Kidney (tissue), 22 donors: ENCODE measurements at places on chromosomes 7 and 10.

DNA sequence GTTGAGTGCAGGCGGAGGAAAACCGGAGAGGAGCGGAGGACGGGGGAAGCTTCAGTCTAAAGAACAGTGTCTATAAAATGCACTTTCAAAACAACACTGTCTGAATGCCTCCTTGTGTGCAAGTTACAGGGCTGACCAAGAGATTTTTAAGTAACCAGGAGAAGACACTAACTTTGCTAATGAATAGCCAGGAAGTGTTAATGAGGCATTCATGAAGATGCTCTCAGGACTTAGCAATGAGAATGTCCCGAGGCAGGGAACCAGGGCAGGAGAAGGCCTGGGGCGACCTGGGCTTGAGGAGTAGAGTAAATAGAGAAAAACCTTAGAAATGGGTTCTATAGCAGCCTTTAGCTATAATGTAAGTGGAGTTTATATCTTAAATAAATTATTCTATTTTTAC, 312.1 kb downstream of the SKIDA1 start:
- DNase-seq, result peak; percentile 35

DNA sequence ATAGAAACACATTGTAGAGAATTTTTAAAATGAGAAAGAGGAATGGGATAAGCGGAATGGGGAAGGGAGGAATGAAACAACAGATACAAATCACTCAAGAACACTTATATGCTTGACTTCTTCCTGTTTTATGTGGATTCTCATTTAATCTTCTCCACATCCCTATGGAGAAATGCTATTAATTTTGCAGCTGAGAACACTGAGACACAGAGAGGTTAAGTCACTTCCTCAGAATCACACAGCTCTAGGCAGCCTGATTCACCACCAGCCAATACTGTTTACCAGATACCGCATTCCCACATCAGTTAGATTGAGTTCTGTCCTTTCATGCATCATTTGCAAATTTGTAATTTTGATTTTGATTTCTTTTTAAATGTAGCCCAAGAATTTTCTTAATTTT, 170.5 kb downstream of the SH2D4B start:
- no peak for DNase-seq

GRCh38 chr7:47313564-47313963, 268.3 kb downstream of the TNS3 start:
- DNase-seq, result no peak

DNA sequence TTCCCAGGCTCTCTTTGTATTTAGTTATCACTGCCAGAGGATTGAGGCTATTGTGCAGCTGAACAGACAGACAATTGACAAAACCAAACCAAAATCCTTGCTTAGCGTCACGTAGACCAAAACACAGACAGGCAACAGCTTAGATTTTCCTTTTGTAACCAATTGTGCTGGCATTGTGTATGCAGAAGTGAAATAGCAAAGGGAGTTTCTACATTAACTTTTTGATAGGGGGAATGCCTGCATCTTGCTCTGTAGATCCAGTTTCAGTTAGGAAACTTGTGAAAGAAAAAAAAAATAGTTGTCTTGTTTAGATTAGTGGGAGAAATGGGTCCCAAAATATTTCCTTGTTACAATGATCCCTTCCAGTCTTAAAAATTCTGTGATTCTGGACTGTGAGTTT, 333.8 kb downstream of the BBS9 start:
- DNase-seq, result no peak

DNA sequence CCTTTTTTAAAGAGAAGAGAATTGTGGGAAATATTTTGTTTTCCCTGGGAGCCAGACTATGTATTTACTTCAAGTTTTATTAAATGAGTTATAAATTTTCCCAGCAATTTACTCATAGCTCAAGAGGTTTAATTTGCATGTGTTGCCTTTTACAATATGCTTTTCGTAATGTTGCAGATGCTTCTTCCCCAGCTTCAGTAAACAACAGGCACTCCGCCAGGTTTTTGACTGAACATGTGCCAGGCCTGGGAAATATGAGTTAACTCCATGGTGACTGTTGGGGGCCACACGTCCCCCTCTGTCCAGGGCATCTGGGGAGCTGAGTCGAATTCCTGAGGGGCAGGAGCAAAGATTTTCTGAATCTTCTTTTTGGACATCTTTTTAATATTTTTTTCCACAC, 545.7 kb downstream of the LRMDA start:
- no peak for DNase-seq

DNA sequence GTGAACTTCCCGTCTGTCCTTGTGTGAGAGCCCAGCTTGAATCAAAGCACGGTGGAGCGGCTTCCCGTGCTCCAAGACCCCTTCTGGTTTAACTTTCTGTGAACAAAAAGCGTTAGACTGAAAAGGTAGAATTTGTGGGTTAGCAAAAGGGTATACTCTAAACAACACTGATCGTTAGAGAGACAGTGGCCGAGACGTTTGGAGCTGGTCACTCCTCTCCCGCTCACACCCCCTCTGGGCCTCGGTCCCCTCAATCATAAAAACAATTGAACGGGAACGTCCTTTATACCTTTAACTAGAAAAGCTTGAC, 502 bp downstream of the PRKRIP1 start:
- no peak for DNase-seq

DNA sequence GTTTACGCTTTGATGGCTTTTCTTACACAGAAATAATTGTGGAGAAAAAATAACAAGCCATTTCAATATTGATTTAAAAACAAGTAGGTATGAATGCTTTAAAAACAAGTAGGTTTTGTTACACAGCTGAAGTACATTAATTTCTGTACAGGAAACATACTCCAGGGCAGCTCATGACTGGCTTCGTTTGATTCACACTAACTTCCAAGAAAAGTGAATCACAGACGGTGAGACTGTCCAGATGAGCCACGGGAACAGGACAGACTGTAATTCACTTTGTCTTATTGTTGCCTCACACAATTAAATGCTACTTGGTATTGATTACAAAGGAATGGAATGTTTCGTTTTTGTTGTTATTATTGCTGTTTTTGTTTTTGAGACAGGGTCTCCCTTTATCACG, 26.6 kb upstream of the SNX10 start:
- no peak for DNase-seq

DNA sequence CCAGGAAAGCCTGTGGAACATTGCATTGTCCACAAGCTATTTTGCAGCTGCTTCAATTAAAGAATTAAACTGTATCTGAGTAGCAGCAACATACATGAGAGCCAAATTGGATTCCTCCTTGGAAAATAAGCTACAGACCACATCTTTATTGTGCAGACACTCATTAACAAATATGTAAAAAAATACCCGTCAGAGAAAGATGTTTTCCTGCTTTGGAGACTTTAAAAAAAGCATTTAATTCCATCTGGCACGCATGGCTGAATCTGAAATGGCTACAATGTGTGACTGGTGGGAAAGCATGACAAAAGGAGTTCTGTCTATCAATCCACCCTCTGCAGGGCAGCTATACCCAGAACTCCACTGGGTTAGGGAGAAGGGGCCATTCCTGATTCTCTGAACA, 73.1 kb upstream of the HPS1 start:
- peak; percentile 6 for DNase-seq

DNA sequence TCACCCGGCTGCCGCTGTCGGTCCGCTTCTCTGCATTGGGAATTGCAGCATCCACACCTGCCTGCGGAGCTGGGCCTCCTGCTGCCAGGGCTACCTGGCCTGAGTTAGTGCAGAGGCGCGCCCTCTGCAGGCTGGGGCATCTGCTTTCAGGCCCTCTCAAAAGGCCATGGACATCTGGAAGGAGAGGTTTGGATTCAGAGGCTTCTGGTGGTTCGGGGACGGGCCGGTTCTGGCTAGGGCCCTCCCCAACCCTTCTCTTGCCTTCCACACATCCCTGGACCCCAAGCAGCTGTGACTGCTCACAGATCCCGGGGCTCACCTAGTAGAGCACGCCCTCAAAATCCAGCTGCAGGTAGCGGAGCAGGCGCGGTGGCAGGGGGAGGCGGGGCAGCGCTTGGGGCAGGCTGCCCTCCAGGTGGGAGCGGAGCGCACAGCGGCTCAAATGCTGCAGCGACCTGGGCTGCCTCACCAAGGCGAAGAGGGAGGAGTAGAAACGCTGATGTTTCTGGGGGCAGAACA, 8.4 kb upstream of the GBX1 start:
- DNase-seq, result no peak

DNA sequence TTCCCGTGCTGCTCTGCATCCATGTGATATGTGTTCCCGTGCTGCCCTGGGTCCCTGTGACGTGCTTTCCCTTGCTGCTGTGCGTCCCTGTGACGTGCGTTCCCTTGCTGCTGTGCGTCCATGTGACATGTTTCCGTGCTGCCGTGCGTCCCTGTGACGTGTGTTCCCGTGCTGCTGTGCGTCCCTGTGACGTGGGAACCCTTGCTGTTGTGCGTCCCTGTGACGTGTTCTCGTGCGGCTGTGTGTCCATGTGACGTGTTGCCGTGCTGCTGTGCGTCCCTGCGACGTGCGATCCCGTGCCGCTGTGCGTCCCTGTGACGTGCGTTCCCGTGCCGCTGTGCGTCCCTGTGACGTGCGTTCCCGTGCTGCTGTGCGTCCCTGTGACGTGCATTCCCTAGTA, 45.8 kb downstream of the WDR37 start:
- DNase-seq, result no peak

DNA sequence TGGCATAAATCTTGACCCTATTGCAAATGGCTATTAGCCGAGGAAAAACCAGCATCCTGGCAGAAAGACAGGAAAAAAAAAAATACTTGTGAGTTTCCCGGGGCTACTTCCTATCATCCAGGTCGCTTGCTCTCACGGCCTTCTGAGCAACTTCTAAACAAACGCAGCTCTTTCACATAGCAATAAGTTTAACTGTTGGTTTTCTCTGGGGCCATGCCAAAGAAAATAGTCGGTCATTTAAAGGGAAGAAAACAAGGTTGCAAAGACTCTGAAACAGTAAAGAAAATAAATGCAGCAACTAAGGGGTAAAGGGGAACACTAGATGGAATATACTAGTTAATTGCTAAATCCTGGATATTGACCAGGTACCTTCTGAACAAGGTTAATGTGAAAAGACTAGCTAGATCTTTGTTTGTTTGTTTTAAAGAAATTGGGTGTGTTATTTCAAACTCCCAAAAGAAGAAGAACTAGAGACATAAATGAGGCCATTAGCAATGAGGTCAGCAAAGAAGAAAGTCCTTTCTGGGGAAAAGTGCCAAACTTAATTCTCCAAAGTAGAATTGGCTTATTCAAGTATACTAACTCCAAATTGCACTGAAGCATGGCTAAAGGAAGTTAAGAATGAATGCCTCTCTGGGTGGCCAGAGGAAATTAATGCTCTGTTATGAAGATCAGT, 54.2 kb downstream of the SLC39A12 start:
- peak; percentile 91 for DNase-seq

GRCh38 chr7:28984631-28985030, 26.5 kb upstream of the TRIL start:
- DNase-seq, result no peak

DNA sequence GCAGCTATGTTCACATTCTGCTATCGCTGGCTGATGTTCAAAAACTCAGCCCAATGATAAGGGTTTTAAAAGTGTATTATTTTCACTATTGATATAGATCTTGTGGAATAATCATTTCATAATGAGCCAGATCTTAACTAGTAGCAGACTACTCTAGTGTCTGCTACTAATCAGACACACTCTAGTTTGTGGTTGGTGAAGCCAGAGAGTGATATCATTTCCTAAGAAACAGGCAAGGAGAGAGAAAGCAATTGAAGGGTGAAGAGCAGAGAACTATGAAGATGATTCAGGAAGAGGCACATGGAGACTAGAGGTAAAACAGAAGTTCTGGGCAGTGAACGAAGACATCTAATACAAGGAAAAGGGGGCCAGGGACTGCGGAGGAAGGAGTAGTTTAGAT, 58.2 kb upstream of the BET1 start:
- no peak for DNase-seq

DNA sequence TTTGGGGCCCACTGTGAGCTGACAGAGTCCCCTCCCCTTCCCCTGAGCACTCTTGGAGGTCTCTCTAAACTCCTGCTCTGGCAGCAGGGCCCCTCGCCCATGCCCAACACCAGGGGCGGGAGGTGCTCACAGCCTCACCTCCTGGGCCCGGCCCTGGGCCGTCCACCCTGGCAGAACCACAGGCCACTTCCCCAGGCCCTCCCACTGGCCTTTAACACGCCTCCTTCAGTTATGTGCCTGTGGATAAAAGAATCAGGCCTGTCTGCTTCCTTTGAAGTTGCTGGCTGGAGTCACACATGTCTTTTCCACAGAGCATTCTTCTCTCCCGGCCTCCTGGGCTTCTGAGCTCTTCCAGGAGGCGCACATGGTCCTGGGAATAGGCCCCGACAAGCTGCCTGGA, 10.2 kb downstream of the MYL10 start:
- peak; percentile 29 for DNase-seq

GRCh38 chr10:60781661-60782060, 3.4 kb downstream of the CDK1 start:
- DNase-seq, result no peak

- no peak for DNase-seq
These were observed 2.6 kb downstream of the TMEM243 start for GRCh38 chr7:87216701-87217508.

- no peak for DNase-seq
These were observed 380 bp downstream of the NAT16 start for GRCh38 chr7:101179713-101180112.

- DNase-seq, result no peak
These were observed 551.8 kb downstream of the PHTF2 start for GRCh38 chr7:78350391-78350790.

DNA sequence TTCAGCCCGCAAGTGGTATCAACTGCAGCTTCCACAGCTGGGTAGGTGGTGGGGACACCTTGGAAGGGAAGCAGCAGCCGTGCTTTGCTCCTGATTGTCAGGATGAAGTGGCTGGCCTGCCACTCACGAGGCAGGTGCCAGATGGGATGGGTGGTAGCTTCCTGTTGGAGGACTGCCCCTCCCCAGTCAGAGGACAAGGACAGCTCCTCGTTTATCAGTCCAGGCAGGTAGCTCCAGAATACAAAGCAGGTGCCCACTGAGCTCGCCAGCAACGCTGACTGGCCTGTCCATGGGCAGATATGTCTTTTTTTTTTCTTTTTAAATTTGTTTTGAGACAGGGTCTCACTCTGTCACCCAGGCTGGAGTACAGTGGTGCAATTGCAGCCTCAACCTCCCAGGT, 431.3 kb downstream of the GALNT17 start:
- DNase-seq, result no peak

DNA sequence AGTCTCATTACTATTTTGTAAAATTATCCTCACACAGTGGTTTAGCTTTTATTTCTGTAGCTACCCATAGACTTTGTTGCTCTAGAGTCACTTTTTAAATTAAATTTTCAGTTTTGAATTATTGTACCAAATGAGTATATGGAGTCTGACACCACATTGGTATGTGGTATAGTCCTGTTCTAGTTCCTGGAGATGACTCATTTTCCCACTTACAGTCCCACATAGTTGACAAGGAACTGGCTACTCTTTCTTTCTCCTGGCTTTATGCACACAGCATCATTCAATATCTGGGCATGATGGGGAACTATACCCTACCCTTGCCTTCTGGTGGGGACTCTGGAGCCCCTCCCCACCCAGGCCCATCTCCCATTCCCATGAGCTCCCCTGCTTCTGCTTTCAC, 92.6 kb upstream of the RAB11FIP2 start:
- DNase-seq, result no peak

DNA sequence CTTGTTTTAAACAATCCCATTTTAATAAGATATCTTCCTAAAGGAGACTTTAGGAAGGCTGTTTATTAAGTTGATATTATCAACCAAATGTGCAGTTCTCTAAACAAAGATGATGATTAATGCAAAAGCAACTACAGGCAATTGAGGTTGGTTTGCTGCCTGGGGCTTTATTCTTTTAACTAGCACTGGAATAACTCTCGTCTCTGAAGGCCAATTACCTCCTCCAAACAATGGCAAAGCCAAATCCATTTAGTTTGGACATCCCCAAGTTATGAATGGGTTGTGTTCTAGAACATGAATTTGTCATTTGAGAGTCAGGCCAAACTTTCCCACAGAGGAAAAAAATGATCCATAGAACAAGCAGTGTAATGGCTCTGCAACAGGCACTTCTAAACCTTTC, 114.1 kb downstream of the SLC16A9 start:
- no peak for DNase-seq
